ENCODE measurements at places on chromosomes 2 and 18.

GRCh38 chr18:9811978-9812377 is 73.8 kb upstream of the TXNDC2 start:
- no peak for DNase-seq

DNA sequence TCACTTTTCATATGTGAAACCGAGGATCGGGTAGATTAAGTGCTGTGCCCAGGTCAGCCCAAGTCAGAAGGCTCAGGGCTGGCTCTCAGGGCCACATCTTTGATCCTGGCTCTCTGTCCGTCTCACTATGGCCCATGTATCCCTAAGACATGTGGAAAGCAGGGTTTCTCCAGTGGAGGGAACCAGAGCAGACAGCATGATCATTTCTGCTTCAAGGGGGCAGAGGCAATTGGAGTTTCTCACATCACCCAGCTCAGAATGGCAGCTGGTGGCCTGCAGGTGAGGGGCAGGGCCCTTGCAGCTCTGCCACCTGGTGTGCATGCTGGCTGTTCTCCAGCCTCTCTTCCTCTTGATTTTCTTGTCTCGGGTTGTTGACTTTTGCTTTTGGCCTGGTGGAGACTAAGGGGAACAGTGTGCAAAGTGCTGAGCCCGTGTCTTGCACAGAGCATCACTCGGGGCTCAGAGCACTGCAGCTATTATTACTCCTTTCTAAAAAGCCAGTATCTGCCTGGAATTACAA is 27.0 kb downstream of the LDLRAD4 start:
- no peak for DNase-seq

- DNase-seq, result no peak
These were observed 142.1 kb upstream of the PKDCC start for GRCh38 chr2:41905597-41906337.

DNA sequence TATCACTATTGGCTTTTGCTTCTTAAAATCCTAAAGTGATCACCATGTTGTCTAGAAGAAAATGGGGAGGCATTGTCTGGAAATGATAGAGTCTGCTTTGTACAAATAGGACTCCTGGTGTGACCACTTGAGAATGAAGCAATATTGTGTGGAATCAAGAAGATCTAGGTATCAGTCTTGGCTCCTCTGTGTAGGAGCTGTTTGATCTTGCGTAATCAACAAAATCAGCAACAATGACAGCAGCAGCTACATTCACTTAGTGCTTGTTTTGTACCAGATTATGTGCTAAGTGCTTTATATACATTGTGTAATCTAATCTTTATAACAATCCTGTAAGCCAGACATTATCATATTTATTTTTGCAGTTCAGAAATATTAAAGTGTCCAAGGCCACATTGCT is 17.8 kb downstream of the NCOA1 start:
- no peak for DNase-seq

- DNase-seq, result no peak
These were observed 231.1 kb upstream of the AGAP1 start for GRCh38 chr2:235262750-235263149.

DNA sequence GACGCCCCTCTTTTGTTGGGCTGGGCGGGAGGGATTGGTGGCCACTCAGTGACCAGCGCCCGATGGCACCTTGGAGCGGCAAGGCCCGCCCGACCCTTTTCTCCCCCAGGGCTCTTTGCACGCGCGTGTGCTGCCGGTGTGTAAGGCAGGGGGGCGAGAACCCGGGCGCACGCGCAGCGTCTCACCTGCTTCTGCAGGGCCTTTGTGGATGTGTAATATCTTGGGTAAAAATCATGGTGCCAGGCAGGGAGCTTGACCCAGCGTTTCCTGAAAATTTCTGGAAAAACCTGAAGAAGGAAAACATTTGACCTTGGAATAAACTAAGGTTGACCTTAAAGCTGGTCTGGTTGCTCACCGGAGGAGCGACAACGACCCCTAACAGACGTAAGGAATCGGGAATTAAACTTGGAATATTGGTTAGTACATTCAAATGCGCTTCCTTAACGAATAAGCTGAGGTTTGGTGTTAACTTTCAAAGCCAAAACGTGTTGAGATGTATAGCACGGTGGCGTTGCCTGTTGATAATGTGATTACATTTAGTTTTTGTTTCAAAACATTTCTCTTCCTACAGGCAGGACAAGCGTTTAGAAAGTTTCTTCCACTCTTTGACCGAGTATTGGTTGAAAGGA is 438 bp downstream of the HSPE1 start:
- no peak for DNase-seq

DNA sequence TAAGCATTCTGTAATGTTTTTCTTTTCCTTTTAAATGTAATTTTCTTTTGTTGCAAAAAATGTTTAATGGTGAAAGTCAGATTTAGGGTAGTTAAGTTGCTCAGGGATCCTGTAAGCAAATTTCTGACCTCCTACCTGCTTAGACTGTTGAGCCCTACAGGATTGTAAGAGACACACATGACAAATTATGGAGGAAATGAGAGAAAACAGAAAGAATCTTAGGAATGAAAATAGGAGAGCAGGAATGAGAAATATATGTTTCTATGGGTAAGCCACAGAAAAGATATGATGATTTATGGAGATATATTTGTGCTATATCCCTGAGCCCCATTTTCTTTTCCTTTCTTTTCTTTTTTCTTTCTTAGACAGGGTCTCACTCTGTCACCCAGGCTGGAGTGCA is 28.3 kb downstream of the CYBRD1 start:
- DNase-seq, result no peak

DNA sequence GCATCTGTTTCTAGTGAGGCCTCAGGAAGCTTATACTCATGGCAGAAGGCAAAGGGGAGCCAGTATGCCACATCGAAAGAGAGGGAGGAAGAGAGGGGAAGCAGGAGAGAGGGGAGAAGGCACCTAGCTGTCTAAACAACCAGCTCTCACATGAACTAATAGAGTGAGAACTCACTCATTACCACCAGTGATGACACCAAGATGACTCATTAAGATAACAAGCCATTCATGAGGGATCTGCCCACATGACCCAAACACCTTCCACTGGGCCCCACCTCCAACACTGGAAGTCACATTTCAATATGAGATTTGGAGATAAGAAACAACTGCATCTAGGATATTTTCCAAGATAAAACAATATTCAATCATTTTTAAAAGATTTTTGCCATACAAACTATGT is 753.9 kb upstream of the ZEB2 start:
- no peak for DNase-seq

DNA sequence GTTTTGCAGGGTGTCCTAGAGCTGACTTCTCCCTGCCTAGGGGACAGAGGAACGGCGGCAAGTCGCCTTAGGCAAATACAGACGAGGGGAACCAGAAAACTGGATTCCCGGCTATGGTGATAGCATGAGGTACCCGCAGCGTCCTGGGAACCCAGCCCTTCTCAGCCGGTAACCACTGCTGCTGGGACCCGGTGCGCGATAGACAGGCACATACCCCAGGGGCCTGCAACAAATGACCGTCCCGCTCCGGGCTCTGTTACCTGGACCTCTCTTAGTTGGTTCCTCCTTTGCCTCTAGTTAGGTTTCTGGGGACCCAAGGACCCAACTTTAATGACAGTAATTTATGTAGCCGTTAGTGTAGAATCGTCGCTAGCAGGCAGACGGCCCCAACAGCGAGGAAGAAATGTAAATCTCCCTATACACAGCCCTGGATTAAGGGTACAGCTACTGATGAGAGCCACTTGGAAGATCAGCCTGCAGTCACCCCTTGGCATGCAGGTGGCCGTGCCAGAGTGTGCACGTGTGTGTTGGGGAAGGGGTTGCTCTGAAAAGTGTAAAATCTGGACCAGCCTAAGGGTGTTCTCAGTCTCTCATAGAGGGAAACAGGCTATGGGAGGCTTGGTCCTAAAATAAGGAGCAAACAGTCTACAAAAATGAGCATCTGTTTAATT is 819 bp upstream of the SERPINE2 start:
- no peak for DNase-seq

Measured in nucleus accumbens (tissue), 56 donors.